ENCODE measurements at places on chromosomes 1 and 21. TPM values are rescaled to one million over a fixed set of nuclear protein-coding genes. Genes with fewer than 3 reads are reported as not detected.

Gene RIMS3
- polyA plus RNA-seq: 1.1 TPM

Gene AIM2
- 0.28 TPM for polyA plus RNA-seq

Gene PALMD
- 33.6 TPM for polyA plus RNA-seq

Gene LGR6
- polyA plus RNA-seq: 1.4 TPM

Gene CMPK1
- 95.6 TPM for polyA plus RNA-seq

Gene CBS
- polyA plus RNA-seq: 6.7 TPM

Gene AGBL4
- 0.76 TPM for polyA plus RNA-seq

Gene RCOR3
- 105 TPM for polyA plus RNA-seq

Gene MYOC
- polyA plus RNA-seq: 7.6 TPM

Gene KIRREL1
- 44.6 TPM for polyA plus RNA-seq

DNA sequence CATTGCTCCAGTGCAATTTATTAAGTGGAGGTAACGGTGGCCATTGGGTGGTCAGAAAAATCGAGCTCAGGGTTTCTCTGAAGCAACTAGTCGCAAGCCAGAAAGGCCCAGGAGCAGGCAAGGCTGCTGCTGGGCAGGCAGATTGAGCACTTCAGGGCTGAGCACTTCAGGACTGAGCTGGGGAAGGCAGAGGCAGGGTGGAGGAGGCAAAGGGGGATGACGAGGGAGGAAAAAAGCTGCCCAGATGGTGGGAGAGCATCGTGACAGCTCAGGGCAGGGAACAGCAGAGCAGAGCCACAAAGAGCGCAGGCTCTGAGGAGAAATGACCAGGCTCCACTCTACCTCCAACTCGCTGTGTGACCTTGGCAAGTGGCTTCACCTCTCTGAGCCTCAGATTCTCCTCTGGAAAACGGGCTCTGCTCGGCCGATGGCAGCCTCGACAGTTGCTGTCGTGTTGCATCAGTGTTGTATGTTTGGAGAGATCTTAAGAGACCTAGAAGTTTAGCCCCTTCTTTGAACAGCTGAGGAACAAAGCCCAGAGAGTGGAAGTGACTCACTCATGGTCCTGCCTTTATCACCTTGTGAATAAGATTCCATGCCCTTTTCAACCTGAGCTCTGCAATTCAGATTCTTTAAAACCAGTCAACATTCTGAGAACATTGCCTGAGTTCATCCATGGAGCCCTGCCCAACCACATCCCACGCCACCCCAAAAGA is 141.4 kb downstream of the SYF2 start:
- DNase-seq: no peak

- peak; percentile 38 for DNase-seq
Measured at GRCh38 chr1:48061162-48062136, 64.3 kb upstream of the TRABD2B start.

GRCh38 chr1:182143825-182144645 is 82.5 kb upstream of the ZNF648 start:
- peak; percentile 79 for DNase-seq

DNA sequence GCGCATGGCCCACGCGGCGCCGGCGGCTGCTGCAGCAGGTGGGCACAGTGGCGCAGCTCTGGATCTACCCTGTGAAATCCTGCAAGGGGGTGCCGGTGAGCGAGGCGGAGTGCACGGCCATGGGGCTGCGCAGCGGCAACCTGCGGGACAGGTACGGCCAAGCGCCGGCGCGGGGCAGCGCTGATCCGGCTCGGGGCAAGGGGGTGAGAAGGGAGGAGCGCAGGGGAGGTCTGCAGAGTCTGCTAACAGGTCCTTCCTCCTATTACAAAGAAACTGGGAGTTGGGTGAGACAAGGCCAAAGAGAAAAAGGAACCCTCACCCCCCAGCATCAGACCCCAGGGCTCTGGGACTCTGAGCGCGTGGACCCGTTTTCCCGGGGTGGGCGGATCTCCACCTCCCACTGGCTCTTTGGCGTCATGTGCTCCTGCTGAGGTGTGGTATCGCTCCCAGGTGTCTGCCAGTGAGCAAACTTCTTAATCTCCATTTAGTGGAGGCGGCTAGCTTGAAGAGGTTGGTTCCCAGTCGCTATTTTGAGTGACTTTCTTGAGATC is 431 bp downstream of the MTARC1 start:
- DNase-seq: peak; percentile 39

- DNase-seq: no peak
Measured at GRCh38 chr1:56098946-56099345, 480.4 kb downstream of the PLPP3 start.

DNA sequence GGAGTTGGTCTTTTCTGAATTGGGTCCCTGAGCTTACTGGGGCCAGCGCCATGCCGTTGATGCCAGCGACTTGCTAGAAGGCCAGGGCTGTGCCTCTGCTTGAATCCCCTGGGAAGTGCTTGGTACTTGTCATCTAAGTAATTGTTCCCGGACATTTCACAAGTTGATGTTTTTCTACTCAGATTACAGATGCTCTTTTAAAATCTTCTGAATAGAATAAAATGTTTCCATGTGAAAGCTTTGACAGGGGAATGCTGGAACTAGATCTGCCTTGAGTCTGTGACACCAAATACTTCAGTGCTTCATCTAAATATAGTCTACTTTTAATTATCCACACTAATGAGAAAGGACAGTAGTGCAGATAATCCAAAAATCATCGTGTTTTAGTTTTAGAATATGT is 38.3 kb downstream of the PTGFRN start:
- no peak for DNase-seq

GRCh38 chr1:242187171-242187570 is 188.3 kb upstream of the MAP1LC3C start:
- no peak for DNase-seq

DNA sequence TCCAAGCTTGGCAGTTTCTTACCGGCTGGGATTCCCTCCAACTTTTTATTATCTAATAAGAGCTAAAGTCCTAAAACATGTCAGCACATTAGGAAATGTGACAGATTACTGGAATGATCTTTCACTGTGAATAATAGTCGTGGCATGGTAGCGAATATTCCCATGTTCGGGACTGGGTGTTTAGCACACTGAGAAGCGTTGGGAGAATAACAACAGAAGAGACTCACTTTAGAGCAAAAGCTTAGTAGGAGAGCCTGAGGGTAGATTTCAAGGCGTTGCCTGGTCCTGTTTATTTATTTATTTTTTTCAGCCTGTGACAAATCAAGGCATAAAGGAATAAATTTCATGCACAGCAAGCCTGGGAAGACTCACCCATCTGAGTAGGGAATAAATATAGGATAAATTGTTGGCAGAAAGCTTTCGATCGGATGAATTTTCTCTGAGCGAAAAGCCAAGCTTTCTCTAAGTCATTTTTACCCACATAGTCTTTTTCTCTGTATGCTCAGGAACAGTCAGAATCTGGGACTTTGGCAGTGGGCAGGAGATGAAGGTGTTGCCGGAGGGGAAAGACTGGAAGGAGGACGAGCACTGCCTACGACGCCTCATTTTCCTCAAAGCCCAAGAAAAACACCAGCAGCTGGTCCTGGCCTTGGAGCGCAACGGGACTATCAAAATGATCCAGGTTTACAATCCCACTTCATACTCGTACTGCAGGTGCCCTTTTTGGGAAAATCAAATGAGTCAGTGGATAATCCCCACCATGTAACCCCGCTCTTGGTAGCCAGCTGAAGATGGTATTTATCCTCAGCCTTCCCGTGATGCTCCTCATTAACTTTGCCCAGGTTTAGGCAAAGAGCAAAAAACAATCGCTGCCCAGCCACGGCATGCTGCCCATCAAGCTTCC is 97.2 kb downstream of the WDR64 start:
- no peak for DNase-seq

- no peak for DNase-seq
Measured at GRCh38 chr1:55362558-55362957, 147.4 kb upstream of the USP24 start.

GRCh38 chr1:17194133-17194475 is 10.8 kb upstream of the PADI1 start:
- no peak for DNase-seq

DNA sequence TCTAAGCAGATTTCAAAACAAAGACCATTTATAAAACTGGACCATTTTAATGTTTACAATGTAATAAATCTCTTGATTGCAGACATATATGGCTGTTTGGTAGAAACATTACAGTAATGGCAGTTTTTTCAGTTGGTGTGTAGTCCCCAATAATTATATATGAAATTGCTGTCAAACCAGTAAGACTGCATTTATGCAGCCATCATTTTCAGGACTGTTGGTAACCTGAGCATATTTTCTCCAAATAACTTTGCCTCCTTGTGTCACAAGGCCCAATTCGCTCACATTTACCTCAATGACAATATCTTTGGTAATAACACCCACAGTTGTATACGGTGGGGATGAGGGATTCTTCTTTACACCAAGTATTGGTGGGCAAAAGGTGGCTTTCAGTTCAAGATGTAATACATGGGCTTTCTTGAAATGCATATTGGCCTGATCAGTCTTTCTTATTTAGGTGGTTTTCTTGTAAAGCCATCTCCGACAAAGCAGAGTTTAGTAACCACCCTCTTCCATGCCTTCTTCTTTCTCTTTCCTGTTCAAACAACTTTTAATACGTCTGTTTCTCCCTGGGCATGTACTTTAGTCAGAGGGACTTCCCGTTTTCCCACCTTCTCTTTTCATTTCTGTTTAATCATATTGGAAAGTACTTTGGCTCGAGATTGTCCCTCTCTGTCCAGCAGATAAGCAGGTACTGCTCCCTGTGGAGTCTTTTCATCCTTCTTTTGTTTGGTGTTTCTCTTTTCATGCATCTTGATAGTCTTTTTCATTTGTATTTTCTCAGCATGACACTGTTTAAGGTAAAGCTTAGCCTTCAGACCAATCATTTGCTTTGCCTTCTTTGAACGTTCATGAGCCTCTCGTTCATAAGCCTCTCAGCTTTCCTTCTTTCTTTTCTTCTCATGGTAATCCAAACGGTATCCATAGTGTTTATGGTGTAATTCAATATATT is 30.4 kb downstream of the ATP2B4 start:
- DNase-seq: no peak

- DNase-seq: no peak
Measured at GRCh38 chr1:241424480-241424971, 67.5 kb upstream of the RGS7 start.

- no peak for DNase-seq
Measured at GRCh38 chr1:150271291-150271959, 1.2 kb upstream of the C1orf54 start.

DNA sequence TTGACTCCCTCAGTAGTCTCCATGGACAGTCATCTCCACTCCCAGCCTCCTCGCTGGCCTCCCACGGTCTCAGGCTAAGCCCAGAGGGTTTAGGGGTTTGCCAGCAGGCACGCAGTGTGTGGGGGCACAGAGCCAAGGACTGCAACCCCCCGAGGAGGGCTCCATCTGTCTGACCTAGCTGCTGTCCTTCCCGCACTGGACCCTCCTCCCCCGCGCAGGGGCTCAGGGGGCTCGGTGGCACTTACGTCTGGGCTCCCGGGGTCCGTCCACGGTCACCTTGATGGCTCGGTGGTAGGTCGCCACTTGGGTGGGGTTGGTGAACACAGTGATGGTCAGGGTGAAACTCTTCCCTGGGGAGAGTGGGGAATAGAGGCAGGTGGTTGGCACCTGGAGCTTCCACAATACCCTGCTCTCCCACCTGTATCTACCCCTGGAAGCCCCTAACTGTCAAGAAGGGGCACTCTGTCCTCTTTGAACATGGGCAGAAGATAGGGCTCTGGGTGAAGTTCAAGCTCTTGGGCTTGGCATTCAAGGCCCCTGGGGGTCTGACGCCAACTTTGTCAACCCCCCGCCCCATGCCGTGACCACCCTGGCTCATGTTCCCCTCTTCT is 11.0 kb downstream of the RUNX3 start:
- DNase-seq: no peak

- DNase-seq: no peak
Measured at GRCh38 chr1:41366455-41367287, 5.4 kb downstream of the FOXO6 start.

DNA sequence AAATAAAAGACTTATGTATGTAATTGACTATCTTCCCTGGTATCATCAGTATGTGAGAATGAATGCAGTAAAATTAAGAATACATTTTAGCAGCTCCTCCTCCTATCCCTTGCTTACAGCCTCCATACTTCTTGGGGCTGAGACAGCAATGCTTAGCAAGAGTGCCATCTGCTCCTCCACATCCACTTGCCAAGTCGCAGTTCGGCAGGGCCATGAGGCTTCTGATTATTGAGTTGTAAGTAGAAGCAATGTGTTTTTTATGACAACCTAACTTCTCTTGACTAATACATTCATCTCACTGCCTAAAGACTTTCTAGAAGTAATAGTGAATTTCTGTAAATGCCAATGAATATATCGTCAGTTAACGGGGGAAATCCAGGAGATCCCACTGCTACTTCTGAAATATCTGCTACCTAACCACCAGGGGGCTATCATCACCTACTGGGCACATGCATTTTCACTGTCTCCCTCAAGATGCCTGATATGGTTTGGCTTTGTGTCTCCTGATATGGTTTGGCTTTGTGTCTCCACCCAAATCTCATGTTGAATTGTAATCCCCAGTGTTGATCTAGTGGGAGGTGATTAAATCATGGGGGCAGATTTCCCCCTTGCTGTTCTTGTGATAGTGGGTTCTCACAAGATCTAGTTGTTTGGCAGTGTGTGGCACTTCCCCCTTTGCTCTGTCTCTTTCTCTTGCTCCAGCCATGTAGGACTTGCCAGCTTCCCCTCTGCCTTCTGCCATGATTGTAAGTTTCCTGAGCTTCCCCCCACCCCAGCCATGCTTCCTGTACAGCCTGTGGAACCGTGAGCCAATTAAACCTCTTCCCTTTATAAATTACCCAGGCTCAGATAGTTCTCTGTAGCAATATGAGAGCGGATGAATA is 59.6 kb downstream of the EXTL2 start:
- no peak for DNase-seq

GRCh38 chr1:97505816-97506215 is 415.0 kb downstream of the DPYD start:
- DNase-seq: no peak

- no peak for DNase-seq
Measured at GRCh38 chr1:3889936-3890335, 10.1 kb downstream of the C1orf174 start.

DNA sequence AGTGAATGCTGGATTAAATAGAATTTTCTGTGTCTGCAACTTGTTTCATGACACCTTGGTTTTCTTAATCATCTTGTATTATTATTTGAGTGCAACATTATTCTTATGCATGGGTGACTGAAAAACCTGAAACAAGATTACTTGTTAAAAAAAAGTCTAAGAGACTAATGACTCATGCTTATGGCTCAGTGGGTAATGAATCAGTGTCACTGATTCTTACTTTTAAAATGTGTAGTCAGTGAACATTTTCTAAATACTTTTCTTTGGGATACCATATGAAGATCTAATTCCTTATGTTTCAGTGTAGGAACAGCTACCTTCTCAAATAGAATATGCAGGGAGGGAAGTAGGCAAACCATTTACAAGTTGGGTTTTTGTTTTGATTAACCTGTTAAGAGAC is 65.5 kb downstream of the PRKAA2 start:
- no peak for DNase-seq

DNA sequence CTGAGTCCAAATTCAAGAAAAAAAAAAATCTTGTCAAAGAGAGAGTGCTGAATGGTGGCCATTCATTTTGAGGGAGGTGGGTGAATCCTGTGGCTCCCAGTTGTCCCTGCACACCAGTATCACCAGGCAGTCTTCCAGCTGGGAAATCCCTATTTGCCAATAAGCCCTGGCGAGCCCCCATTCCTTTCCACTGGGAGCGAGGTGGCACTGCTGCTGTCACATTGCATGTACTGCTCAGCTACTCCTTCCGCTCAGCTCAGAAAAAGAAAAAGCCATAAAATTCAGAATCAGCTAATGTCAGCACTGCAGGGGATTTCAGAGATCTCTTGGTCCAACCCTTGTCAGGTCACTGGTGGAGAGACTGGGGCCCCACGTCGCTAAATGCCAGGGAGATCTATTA is 298.5 kb downstream of the OMA1 start:
- no peak for DNase-seq

GRCh38 chr21:20250337-20250736 is 747.9 kb upstream of the NCAM2 start:
- no peak for DNase-seq

All from right lung (tissue), 10 donors.